ENCODE measurements at places on chromosomes 2 and 18.

DNA sequence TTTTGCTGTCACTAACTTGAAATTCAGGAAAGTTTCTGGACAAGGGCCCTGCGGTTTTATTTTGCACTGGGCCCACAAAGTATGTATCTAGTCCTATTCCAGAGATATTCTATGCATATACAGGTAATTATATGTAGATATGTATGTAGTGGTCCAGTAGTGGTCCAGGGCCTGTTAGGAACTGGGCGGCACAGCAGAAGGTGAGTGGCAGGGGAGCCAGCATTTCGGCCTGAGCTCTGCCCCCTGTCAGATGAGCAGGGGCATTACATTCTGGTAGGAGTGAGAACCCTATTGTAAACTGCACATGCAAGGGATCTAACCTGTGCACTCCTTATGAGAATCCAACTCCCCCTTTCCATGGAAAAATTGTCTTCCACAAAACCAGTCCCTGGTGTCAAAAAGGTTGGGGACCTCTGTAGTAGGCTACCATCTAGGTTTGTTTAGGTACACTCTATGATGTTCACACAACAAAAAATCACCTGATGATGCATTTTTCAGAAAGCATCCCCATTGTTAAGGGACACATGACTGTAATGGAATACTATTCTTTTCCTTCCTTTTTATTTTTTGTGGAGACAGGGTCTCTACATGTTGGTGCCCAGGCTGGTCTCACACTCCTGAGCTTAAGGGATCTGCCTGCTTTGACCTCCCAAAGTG lies 2.8 kb upstream of the PPP4R3B start:
- no peak for DNase-seq

- DNase-seq, result no peak
These were observed 174.1 kb downstream of the LRATD1 start for GRCh38 chr2:14806613-14807012.

DNA sequence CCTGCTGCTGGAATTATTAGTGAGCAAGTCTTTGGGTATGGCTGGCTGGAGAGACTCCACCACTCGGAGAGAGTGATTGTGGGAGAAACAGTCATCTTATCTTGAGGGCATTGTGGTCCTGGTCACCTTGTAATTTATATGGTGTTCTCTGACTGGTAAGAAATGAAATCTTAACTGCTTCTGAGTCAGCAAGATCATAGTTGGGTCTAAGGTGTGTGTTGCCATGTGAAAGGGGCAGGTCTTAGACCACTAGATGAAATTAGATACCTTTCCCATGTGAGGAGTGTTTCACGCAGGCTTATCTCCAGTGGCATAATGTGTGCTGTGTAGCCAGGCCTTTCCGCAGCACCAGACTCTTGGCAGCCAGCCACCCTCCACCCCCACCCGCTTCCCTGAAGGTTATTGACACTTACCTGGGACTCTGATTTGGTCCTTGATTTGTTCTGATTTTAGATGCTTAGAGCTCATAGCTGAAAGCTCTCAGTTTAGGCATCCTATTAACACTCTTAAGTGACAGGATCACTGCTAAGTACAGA lies 7.7 kb downstream of the MAPRE3 start:
- no peak for DNase-seq

DNA sequence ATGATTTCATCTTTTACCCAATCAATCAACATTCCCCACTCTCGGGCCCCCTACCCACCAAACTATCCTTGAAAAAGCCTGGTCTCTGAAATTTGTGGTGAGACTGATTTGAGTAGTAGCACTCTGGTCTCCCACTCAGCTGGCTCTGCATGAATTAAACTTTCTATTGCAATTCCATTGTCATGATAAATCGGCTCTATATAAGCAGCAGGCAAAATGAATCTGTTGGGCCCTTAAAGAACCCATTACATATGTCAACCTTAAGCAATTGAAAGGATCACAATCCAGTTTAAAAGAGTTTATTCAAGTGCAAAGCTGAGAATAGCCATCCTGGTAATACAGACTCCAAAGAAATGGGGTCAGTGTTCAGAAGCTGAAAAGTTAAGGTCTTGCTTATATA lies 68.2 kb downstream of the NEURL3 start:
- no peak for DNase-seq

DNA sequence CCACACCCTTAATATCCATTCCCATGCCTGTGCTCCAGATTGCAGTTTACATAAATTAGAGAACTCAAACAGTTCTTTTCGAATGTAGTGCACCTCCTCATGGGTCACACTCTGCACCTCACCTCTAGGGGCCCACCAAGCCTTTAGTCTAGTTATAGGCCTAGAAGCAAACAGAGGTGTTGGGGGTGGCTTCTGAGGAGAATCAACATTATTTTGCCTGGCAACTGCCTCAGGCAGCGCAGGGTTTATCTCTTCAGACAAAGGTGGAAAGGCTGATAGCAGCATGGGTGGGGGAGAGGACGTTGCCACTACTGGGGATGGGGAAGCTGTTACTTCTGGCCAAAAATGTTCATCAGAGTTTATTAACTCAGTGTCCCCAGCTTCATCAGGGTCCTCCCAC lies 5.0 kb upstream of the GYPC start:
- no peak for DNase-seq

DNA sequence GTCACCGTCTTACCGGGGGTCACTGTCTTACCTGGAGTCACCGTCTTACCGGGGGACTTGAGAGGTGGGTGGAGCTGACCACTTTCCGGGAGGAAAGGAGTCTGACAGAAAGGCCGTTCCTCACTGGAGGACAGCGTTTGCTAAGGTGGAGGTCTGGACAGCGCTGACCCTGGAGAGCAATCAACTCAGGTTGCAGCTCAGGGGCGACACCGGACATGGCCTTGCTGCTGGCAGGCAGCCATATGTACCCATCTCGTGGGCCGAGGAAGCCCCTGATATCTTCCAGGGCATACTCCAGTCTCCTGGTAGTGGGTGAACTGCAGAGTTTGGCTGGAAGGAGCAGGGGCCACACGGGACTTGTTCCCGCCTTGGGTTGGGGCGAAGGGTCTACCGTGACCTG lies 234.6 kb upstream of the MYT1L start:
- no peak for DNase-seq

GRCh38 chr2:2646433-2647051 lies 315.5 kb upstream of the MYT1L start:
- no peak for DNase-seq

GRCh38 chr2:12381543-12382325 lies 335.0 kb upstream of the TRIB2 start:
- no peak for DNase-seq

DNA sequence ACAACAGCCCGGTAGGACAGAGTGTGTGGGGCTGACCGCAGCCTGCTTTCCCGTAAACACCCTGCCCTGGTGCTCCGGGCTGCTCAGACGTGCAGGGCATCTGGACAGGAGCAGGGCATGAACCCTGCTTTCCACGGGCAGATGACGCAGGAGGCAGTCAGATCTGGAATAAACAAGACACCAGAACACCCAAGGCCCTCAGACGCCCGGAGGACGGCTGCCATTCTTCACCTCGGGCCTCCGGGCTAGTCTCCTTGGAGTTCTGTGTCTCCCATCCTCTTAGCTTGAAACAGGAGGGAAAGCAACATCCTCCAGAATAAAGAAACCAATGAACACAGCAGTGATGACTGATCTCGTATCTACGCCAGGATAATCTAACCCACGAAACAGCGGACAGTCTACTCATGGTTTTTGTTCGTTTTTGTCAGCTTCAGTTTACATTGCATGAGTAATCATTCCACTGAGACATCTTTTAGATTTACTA lies 7.3 kb downstream of the PXDN start:
- no peak for DNase-seq

DNA sequence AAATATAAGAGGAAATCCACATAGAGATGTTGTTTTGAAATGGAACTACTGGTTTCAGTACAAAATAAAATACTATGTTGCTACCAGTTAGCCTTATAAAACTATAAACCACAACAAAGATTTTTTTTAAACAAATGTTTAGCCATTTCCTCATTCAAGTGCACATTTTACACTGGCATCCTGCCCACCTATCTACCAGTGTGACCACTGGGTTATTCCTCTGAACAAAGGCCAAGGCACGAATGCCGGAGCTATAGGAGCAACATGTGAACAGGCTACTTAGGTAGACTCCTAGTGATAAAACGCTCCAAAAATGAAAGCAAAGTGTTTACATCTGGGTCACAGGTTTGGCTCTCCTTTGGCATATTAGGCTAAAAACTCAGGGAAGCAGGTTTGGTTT lies 31.8 kb upstream of the SULT1C4 start:
- DNase-seq, result no peak

- DNase-seq, result no peak
These were observed 846 bp upstream of the FKBP7 start for GRCh38 chr2:178479275-178479616.

- no peak for DNase-seq
These were observed 254.2 kb downstream of the KCNS3 start for GRCh38 chr2:18132697-18133096.

DNA sequence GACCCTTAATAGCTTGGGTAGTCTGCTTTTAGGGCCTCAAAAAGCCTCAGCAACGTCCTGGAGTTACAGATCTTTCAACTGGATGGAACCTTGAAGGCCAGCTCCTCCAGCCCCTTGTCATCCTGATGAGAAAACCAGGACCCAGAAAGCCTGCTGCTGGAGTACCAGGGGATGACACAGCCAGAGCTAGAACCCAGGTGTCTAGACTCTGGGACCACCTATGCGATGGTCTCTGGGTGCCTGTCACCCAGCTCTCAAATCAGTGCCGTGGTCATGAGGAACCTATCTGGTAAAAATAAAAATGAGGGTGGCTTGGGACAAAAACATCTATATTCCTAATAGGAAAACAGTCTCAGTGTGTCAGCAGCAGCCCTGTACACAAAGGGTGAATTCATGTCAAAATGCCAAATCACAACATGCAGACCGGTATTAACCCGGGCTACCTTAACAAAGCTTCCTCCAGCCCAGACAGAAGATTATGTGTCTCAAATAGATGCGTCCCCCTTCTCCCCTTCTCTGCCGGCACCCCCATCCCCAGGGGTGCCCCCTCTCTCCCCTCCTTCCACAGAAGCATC lies 28.5 kb downstream of the SMAD7 start:
- no peak for DNase-seq

DNA sequence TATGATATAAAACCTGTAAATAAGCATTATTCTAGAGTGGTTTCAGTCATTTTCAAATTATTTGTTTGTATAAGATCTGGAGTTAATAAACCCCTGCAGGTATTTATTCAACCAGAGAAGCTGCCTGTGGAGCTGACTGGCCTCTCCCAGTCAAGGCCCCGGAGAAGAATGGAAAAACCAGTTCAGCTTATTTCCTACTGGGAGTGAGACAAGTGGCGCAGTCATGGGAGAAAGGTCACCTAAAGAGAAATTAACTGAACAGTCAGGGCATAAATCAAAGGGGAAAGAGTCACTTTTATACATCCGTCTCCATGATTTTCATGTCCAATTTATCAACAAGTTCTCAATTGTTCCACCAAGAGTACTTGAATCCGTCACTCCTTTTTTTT lies 240.9 kb downstream of the RNF152 start:
- DNase-seq, result no peak

GRCh38 chr2:191701696-191702095 lies 23.8 kb downstream of the NABP1 start:
- no peak for DNase-seq

DNA sequence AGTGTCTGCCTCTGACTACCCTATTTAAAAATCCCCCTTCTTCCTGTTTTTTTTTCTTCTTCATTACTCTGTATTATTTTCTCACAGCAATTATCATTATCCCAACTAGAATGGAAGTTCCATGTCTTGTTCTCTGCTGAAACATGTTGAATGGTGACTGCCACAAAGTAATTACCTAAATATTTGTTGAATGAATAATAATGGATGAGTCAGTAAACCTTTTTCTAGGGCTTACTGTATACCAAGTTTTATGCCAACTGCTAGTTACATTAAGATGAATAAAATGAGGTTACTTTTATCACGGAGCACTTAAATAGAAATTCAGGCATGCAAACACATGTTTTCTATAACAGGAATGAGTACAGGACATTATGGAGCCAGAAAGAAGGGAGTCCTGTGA lies 490.6 kb downstream of the THSD7B start:
- no peak for DNase-seq

DNA sequence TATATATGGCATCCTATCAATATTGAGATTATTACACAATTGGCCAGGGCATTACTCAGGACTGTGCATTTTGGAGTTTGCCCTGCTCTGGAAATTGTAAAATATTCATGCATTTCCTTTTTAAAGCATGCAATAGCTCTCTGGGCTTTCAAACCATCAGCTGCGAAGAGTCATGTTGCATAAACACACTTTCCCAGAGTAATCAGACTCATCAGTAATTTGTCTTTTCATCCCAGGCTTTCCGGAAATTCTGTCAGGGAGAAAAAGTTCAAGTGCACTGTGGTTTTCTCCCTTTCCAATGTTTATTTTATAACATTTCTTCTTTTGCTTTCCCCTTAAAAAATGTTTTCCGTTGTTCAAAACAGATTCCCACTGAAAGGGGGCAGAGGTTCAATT lies 38.9 kb upstream of the FHL2 start:
- no peak for DNase-seq

DNA sequence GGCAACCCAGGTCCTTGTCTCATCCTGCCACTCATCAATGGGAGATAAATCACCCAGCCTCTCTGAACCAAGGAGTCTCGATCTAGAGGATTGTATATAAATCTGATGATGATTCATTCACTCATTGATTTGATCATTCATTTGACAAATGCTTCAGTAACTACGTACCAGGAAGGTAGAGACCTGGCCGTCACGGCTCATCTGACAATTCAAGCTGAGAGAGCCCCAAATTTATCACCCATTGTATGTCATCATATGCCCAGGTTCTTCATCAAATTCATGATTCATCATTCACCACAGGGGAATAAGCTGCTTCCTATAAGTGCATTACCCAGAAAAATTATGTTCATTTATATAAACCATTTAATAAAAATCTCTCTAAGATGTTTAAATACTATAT lies 116.9 kb downstream of the FAM161A start:
- DNase-seq, result no peak

GRCh38 chr18:75408554-75409506 lies 18.7 kb downstream of the SMIM21 start:
- no peak for DNase-seq

DNA sequence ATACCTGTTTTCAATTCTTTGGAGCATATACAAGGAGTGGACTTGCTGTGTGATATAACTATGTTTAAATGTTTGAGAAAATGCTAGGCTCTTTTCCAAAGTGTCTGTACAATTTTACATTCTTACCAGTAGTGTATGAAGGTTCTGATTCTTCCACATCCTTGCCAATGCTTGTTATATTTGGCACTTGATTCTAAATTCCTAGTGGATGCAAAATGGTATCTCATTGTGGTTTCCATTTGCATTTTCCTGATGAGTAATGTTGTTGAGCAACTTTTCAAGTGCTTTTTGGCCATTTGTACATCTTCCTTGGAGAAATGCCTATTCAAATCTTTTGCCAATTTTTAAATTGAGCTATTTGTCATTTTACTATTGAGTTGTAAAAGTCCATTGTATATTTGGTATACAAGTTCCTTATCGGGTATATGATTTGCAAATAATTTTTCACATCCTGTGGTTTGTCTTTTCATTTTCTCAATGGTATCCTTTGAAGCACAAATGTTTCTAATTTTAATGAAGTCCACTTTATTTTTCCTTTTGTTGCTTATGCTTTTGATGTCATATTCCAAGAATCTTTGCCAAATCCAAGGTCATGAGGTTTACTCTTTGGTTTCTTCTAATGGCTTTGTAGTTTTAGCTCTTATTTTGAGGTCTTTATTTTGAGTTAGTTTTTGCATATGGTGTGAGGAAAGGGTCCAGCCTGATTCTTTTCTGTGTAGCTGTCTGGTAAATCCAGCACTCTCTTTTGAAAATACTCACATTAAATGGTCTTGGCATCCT lies 33.2 kb upstream of the CWC22 start:
- no peak for DNase-seq

- no peak for DNase-seq
These were observed 105.4 kb downstream of the QPCT start for GRCh38 chr2:37449761-37450296.

- DNase-seq, result no peak
These were observed 9.3 kb upstream of the SCYGR5 start for GRCh38 chr2:227657199-227657845.

Data from neural crest cell (in vitro differentiated cells).